Activated CD4-positive, alpha-beta T cell treated with anti-CD3 and anti-CD28 coated beads for 1 hour (primary cell): ENCODE measurements at places on chromosomes 2 and 18.

DNA sequence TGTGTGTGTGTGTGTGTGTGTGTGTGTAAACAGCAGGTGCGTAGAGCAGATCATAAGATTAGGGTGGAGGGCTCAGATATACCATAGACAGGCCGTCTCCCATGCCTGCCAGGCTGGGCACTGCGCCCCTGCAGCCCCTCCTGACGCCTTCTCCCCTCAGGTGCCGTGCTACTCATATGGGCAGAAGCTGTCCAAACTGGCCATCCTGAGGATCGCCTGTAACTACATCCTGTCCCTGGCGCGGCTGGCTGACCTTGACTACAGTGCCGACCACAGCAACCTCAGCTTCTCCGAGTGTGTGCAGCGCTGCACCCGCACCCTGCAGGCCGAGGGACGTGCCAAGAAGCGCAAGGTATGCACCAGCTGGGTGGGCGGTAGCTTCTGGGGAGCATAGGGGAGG lies 10.0 kb downstream of the ATOH8 start:
- no peak for DNase-seq

DNA sequence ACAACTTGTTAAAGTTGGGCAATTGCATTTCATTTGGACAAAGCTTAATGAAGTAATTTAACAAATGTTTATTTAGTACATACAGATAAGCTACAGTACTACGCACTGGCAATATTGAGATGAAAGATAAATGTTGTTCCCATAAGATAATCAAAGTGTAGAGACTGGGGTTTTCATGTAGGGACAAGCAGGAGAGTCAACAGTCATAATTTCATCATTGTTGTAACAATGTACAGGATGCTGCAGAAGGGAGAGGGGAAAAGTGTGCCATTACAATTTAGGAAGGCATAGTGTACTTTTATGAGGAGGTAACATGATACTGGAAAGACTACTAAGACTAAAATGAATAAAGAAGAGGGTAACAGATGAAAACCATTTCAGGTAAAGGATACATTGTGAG lies 441.6 kb downstream of the ERBB4 start:
- no peak for DNase-seq

DNA sequence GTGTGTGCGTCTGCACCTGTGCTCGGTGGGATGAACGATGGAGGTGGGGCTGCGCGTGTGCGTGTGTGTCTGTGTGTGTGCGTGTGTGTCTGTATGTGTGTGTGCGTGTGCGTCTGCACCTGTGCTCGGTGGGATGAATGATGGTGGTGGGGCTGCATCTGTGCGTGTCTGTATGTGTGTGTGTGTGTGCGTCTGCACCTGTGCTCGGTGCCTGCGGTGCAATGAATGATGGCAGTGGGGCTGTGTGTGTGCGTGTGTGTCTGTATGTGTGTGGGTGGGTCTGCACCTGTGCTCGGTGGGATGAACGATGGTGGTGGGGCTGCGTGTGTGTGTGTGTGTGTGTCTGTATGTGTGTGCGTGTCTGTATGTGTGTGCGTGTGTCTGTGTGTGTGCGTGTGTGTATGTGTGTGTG lies 48.5 kb upstream of the CTDP1 start:
- no peak for DNase-seq

DNA sequence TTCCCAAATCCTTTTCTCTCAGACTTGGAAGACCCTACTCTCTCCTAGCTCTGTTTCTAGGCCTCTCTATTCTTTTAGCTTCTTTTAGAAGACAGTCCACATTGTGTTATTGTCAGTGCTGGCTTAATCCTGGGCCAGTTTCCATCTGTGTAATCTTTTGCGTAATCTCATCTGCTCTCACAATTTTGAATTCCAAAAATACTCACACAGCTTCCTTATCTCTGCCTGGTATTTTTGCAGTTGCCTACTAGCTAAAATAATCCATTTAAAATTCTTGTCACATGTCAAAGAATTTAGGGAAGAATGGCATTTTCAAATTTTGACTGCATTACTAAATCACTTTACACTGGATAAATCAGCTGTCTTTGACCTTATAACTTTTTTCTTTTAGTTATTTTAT lies 200.6 kb upstream of the MEX3C start:
- DNase-seq, result no peak

DNA sequence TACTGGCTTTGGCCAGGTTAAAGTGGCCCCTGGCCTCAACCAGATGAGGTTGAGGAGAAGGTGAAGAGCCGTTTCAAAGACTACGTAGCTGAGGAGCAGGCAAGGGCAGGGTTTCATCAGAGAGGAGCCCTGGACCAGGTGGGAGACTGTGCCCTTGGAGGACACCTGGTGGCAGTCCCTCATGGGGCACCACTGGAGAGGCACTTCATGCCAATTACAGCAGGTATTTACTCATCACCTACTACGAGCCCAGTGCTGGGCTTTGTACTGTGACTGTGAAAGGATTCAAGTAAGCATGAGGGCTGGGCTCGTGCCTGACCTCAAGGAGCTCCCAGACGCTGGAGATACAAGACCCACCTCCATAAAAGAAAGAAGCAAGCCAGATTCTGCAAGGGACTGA lies 37.6 kb downstream of the SMAD7 start:
- peak; percentile 31 for DNase-seq

DNA sequence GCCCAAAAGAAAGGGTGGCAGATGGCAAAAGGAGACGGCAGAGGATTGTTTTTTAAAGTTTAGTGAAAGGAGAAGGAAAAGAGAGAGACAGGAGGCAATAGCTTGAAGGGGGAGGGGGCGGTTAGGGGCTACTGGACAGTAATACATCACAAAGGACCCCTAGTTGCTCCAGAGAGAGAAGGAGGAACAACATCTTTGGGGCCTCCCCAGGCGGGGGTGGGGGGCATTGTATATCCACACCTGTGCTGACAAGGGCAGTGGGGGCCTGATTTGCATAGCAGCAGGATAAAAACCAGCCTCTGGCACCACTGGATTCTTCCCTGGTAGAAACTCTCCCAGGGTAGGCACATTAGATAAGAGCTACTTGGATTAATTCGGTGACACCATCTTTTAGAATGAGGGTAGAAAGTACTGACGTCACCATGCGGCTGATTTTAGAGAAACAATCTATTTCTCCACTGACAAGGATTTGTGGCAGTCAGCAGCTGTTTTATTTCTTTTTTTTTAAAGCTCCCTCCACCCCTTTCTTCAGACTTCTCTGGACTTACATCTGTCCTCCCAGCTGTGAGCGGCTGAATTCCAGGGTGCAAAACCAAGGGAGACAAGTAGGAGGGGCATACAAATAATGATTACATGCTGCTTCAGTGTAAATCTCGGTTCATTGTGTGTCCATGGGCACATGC lies 199.8 kb upstream of the NRP2 start:
- DNase-seq, result no peak

DNA sequence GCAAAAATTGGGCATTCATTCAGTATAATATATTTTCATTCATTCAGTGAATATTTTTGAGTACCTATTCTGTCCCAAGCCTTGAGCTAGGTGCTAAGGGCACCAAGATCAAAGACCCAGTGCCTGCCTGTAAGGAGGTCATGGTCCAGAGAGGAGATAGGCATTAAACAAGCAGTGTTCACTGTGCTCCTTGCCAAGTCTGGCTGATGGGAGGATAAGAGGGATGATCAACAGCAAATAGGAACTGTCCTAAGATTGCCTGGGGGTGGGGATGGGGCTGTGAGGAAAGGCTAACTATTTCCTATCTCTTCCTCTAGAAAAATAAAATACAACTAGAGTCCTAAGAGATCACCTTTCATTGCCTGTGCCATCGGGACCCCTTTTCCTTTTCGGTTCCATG lies 60.4 kb downstream of the SETBP1 start:
- no peak for DNase-seq
